ENCODE measurements at places on chromosomes 3 and 15. TPM values are rescaled to one million over a fixed set of nuclear protein-coding genes. Genes with fewer than 3 reads are reported as not detected.
A peak's percentile ranks its signal among the peaks of the same experiment; 100 is the strongest.

The RLBP1 gene
- not detected for total RNA-seq

DNA sequence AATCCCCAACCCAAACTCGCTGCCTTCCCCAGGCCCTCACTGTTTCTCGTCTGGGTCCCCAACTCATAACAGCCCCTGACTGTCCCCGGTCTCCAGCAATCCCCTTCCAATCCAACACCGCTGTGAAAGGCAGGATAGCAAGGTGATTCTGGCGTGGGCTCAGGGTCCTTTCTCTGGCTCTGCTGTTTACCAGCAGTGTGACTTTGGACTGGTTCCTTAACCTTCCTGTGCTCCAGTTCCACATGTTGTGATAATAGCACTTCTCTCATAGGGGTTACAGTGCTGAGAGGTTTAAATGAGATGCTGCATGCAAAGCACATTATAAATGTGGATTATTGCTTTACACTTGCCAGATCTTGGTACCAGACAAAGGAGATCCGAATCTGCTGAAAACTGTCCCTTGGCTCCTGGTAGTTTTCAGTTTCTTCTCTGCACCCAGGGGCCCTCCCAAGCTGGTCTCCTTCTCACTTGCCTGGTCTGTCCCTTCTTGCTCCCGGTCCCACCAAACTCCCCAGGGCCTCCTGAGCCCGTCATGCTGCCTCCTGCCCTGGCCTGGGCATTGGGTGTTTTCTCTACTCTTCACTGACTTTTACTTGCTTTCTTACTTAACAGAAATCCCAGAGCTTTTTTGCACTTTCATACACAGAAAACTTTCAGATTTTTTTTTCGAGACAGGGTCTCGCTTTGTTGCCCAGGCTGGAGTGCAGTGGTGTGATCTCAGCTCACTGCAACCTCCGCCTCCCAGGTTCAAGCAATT lies 26.8 kb upstream of the CYP11A1 start:
- DNase-seq = no peak

DNA sequence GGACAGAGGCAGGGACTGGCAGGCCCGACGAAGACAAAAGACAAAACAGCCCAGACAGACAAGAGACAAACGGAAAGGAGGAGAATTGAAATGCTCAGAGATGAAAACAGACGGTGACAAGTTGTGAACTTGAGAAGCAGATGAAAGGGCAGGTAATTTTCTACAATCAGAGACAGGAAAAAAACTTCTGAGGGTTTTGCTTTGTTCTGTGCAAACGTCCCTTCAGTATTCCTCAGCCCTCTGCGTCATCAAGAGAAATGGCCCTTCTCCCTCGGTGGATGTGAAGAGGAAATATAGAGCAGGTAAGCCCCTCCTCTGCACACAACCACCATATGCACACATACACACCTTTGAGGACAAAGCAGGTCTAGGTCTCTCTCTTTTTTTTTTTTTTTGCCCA lies 206.6 kb downstream of the UACA start:
- DNase-seq = no peak

- peak; percentile 48 for DNase-seq
Observed at GRCh38 chr3:155701882-155702465, 42.9 kb downstream of the PLCH1 start.

- no peak for DNase-seq
Observed at GRCh38 chr3:61564395-61565059, 3.2 kb downstream of the PTPRG start.

DNA sequence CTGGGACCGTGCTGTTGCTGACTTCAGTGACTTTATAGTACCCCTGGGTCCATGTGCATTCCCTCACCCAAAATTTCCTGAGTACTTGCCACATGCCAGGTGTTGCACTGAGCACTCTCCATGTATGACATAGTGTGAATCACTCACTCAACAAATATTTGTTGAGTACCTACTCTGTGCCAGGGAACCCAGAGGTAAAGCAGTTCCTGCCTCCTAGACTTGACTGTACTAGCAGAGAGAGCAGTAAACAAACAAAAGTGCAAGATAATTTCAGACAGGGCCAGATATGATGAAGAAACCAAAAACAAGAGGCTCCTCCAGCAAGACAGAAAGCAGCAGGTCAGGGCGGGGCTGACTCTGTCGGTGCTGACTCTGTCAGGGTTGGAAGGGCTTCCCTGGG lies 12.2 kb downstream of the TGM4 start:
- no peak for DNase-seq

GRCh38 chr3:159488602-159489001 lies 500.0 kb upstream of the IL12A start:
- no peak for DNase-seq

DNA sequence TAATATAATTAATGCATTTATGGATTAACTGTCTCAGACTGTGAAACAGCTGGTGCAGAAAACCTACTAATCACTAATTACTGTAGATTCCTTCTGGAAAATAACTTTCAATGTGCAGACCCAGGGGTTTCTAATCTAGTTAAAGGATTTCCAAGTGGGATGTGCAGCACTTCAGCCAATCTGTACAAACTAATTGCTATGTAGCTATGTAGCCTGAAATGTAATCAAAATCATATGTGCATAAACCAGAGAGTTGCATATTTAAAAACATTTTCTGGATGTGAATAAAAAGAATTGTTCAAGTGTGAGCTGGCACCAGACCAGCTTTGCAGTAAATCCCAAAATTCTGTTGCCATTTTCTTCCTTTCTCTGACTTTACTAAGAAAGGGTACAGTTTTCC lies 127.5 kb upstream of the CD96 start:
- peak; percentile 65 for DNase-seq

All from skin of body (tissue), 3 donors.